Activated CD8-positive, alpha-beta memory T cell treated with anti-CD3 and anti-CD28 coated beads for 4 hours (primary cell): ENCODE measurements at places on chromosomes 1 and 21.

GRCh38 chr1:16260814-16261213 lies 23.8 kb upstream of the CPLANE2 start:
- DNase-seq: no peak

GRCh38 chr1:14605945-14606344 lies 7.5 kb downstream of the KAZN start:
- DNase-seq: no peak

DNA sequence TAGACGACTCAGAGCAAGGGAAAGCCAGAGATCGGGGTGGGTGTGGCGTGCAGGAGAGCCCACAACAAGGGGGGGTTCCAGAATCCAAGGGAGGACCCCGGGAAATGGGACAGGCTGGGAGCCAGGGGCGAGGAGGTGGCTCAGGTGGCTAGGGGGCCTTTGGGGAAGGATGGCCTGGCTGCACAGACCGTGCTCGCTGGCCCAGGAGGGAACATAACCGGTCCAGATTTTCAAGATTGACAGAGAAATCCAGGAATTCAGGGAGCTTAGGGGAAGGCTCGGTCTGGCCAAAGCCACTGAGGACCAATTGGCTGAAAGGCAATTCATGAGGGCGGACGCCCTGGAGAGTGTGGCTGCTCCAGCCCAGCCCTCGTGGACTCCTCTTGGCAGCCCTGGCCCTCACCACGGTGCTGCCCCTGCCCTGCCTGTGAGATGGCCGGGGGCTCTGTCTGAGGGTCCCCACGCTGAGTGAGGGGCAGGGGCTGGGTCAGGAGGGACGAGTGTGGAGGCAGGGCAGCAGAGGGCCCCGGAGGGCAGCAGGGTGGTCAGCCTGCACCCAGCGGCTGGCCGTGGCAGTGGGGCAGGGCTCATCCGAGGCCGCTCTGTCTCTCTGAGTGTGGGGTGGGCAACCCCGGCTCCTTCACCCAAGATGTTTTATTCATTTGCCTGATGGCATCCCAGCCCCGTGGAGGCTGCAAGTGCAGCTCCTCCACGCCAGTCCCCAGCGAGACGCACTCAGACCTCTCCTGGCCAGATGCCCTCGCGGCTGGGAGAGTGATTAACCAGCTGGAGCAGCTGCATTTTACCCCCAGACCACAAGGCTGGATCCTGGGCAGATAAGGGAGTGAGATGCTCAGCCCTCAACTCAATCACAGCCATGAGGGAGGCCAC lies 5.6 kb upstream of the LRRC3 start:
- DNase-seq: no peak

DNA sequence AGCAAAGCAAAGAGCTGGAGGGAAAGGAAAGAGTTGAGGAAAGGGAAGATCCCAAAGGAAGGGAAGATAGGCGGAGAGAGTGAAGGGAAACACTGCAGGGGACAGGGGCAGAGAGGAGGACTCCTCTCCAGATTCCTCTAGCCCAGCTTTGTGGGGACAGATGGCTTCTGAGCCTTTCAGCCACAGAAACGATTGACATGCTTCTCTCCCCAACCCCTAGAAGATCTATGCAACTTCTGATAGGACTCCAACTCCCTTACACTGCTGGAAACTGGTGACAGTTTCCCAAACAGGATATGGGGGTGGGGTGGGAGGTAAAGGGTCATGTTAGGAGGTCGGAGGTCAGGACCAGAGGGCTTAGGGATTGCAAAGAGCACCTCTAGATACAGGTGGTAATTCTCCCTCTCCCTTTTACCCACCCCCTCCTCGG lies 6.5 kb downstream of the MEX3A start:
- DNase-seq: no peak

- no peak for DNase-seq
These were observed 498.4 kb downstream of the TTLL7 start for GRCh38 chr1:83500531-83500930.

GRCh38 chr1:223189903-223190724 lies 47.1 kb upstream of the TLR5 start:
- peak; percentile 21 for DNase-seq

DNA sequence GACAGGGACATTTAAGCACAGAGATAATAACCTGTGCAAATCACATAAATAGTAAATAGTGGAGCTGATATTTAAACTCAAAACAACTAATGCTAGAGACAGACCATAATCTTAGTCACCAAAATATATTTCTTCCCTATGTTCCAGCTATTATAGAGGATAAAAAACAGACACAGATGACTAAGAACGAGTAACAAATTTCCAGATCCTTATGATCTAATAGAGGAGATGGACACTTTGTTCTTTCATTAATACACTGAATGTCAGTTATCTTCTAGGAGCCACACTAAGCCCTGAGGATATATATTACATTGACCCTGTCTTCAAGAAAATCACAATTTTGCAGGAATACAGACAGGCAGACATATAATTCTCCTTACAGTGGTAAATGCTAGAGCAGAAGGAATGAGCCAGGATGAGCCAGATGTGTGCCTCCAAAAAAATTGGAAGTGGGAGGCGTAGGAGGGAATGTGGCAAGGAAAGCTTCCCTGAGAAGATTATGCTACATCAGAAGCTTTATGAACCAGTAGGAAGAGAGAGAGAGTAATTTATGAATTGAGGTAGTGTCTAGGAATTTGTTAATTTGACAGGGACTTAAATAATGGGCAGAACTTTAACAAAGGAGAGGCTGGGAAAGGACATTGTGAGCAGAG lies 395.4 kb upstream of the BEND5 start:
- DNase-seq: no peak

DNA sequence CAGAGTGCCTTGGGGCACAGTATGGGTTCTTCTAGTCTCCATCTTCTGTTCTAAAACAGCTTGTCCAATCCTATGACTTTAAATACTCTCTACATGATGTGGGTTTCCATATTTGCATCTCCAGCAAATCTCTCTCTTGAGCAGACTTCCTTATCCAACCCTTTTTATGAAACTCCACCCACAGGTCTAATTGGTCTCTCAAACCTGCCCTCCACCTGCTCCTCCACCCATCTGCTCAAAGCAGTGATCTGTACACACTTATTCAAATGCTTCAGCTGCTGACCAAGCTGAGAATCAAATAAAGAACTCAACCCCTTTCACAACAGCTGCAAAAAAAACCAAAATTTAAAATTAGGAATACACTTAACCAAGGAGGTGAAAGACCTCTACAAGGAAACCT lies 11.5 kb downstream of the MCOLN2 start:
- no peak for DNase-seq

GRCh38 chr1:22799971-22800370 lies 89.3 kb downstream of the EPHB2 start:
- DNase-seq: no peak

DNA sequence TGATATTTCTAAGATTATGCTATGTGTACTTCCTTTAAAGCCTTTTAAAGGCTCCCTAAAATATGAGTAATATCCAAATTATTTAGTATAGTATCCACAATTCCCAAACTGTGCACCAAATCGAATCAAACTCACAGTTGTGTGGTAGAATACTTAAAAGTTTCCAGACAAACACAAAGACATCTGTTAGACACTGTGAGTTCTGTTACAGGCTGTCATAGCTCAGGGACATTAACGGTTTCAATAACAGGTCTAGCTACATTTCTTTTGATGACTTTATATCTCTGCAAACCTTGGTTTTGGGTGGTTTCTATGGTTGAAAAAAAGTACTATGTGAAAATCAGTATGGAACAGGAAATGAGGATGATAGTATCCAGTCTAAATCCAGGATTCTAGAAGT lies 36.9 kb upstream of the NEK7 start:
- DNase-seq: no peak

DNA sequence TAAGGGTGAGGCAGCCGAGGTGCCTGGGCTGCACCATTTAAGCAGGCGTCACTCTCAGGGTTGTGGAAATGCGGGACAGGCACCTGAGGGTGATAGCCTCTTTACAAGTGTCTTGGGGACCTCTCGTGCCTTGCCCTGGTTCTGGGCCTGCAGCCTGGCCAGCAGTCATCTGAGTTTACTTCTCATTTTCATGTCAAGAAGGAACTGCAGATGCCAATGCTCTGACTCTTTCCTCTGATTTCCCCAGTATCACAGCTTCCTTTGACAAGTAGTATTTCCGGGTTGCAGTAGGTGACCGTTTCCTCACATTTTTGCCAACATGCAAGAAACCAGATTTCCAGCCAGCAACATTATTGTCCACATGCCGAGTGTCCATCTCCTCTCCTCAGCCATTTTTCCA lies 286.9 kb downstream of the DISC1 start:
- no peak for DNase-seq

GRCh38 chr1:8357329-8358101 lies 39.6 kb downstream of the SLC45A1 start:
- no peak for DNase-seq

GRCh38 chr1:18921516-18922251 lies 19.3 kb upstream of the ALDH4A1 start:
- DNase-seq: no peak

- DNase-seq: no peak
These were observed 242.4 kb downstream of the PLPP3 start for GRCh38 chr1:56336982-56337381.

- DNase-seq: peak; percentile 59
These were observed 3.0 kb downstream of the AURKAIP1 start for GRCh38 chr1:1371746-1372711.

DNA sequence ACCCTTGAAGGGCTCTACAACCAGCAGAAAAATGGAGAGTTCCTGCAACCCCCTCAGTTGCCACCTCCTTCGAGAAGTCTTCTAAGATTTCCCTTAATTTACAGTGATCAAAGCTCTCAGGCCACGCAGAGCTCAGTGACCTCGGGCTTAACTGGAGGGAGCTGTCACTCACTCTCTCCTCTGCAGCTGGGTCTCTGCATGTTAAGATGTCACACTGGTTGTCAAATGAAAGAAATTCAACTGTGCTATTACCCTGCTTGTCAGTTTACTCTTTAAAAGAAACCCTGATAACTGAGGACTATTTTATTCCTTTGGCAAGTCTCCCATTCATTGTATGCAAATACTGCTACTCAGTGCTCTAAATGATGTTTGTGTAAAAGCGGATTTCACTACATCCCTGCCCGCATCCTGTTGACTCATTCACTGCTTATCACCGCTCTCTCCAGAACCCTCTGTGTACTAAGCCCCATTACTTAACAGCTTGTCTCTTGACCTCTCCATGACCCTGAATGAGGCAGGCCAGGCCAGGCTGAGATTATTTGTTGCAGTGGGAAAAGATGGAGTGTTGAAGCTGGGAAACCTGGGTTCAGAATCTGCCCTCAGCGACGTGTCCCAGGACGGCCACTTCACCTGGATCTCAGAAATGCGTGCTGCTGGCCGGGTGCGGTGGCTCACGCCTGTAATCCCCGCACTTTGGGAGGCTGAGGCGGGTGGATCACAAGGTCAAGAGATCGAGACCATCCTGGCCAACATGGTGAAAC lies 13.7 kb downstream of the DHRS3 start:
- DNase-seq: peak; percentile 38

DNA sequence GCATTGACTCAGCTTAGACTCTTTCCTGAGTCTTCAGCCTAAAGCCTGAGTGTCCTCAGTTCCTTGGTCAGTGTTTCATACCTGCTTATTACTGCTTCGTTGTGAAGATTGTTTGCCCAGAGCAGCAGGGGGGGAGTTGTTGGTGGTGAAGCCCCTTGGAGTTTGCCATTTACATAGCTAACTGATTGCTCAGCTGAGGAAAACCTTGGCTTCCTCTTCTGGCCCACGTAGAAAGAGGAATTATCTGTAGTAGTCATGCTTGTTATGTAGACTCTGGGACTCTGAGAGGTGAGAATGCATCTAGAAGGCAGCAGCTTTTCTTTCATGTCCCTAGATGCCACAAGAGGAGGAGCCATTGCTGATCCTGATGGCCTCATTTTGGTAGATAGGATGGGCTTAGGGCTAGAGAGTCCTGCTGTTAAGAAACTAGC lies 125.9 kb downstream of the MAST2 start:
- DNase-seq: no peak

DNA sequence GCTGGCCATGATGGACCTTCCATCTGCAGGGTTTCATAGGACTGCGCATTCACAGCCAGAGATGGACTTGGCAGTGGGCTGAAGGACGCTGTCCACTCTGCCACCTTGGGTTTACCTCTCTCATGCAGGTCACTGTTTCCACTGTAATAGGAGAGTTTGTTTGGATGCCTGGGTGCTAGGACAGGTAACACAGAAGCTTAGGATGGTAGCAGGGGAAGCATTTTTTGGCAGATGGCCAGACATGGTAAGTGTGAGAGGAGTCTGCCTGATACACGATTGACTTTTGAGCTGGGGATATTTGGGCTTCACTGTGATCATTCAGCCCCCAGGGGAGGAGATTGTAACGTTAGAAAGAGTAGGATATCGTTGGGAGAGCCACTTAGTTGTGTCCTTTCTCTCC lies 11.8 kb downstream of the PSEN2 start:
- DNase-seq: no peak

DNA sequence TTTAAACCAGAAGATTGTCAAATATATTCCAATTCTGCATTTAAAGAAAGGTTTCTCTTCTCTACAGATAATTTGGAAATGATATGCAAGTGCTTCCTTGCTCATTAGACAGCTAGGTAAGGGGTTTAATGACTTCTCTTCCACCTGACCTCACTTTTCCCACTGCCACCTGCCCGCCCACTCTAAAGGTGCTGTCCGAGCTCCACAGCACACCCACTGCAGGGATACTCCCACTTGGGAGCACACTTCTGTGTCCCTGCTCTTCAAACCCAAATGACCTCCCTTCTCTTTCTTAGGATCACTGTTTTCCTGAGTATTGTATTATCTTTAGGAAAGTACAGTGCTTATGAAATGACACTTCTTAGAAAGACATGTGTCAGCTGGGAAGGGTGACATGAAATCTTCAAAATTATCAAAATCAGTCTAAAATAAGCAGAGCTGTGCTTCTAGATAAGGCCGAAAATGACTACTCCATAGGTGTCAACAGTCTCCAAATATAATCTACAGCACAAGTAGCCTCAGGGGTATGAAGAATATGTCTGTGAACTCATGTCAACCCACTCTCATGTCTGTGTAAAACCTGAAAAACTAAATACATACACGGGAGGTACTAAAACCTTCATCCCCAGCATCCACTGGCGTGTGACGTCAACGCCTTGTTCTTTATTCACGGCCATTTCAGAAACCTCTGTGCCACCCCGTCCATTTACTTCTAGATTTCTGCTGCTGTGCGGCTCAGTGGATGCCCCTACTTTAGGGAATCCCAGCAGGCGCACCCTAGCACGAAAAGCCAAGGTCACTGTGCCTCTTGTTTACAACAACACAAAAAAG lies 71.0 kb downstream of the SLC45A1 start:
- DNase-seq: no peak

- no peak for DNase-seq
These were observed 73.2 kb upstream of the SGIP1 start for GRCh38 chr1:66460776-66461175.

- no peak for DNase-seq
These were observed 265.3 kb downstream of the SPATA17 start for GRCh38 chr1:217896490-217896889.

DNA sequence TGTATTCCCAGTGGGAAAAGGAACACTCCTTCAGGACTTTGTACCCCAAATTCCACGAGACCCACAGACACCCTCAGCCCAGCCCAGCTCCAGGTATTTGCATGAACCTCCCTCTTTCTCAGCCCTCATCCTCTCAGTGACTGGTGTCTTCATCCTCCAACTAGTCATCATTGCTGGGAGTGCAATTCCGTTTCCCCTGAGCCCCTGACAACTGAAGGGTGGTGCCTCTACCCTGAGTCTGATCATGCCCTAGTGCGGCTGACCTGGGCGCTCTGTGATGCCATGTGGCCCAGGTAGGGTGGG lies 3.8 kb upstream of the ZNF692 start:
- no peak for DNase-seq
